NCI-H2107 (cell line): ENCODE measurements at places on chromosomes 1 and 21.

GRCh38 chr1:43327549-43328292 is 9.9 kb upstream of the MPL start:
- DNase-seq = no peak

DNA sequence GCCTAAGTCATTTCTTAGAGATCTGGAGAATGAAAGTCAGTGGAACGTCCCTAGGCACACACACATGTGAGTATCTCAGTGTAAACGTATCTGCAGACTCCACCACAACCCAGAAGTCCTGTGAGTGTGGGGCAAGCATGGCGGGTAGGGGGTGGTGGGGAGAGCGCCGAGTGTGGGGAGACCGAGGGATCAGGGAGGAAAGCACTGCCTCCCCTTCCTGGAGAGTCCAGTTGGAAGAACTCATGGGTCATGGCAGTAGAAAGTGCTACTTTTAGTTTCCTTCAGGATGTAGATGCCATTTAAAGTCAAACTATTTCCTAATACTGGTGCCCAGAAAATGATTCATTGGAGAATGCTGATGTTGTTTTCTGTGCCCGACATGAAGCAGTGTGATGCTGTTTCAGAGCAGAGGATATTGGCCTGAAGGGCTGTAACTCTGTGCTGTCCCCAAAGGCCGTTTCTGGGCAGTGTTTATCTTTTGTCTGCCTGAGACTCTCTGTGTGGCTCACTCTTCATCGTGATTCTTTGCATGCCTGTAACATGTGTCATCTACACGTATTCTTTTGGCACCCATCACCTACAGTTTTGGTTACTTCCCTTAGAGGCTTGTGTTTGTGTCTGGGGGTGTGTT is 45.7 kb upstream of the TSPAN2 start:
- DNase-seq = no peak

DNA sequence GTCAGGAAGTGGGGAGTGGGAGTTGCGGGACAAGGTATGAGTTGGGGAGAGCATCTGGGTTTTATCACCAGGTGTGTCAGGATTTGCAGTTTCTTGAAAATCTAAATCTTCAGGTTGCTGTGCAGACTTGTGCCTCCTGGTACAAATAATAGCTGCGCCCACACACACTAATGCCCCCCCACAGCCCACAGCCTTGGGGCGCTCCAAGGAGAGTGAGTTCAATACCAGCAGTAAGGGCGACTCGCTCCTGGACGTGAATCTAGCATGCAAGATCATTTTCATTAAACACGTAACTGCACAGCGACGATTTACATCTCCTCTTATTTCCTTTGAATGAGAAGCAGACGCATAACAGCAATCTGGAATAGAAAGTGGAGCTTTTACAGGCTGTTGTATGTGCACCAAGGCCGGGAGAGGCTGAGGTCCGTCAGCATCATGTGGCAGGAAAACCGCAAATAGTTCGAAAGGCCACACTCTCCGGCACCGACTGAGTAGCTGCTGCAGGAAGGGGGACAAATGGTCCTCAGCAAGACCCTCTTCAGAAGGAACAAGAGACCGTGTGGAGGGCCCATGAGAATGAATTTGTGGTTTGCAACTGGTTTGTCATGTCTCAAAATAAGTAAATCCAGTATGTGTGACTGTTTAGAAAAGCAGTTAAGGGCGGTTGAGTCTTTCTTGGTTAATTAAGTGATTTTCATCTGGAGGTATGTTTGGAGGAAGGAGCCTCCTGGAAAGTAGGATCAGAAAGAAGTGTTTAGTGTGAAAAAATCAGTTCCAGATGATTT is 439.5 kb downstream of the SMYD3 start:
- no peak for DNase-seq

GRCh38 chr21:44443291-44443890 is 11.9 kb upstream of the LRRC3 start:
- DNase-seq = no peak

DNA sequence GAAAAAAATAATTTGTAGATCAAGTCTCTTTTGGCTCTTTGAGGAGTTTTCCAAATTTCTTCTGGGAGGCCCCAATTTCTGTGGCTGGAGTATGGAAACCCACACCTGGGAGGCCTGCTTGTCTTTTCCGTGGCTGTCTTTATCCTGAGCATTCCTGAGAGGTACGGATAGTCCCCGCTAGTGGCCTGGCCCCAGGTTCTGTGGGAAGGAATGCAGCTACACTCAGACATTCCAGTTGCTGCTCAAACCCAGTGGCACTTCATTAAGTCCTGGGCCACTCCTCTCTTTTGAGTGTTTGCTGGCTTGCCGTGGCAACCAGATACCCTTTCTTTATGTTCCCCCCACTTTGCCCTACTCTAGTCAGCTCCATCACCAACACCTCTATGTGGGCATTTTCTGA is 310.4 kb downstream of the ASTN1 start:
- DNase-seq = no peak

DNA sequence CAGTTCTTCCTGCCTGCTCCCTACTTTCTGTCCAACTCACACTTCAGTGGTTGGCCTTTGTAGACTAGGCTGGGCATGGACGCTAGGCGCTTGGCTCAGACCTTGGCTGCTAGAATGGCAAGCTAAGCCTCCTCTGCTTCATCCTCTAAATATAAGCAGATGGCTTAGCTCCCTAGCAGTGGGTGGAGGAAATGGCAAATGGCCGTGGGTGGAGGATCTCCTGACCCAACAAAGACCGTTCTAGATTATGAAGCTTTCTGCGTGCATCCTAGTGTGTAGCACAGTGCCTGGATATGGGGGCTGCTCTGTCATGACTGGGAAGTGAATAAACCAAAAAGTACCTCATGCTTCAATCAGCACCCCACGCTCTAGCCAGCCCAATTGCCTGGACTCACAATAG is 10.4 kb upstream of the ETV3L start:
- DNase-seq = no peak

GRCh38 chr21:41048145-41048544 is 119.8 kb upstream of the BACE2 start:
- no peak for DNase-seq
